ENCODE measurements at places on chromosomes 3 and 15.

DNA sequence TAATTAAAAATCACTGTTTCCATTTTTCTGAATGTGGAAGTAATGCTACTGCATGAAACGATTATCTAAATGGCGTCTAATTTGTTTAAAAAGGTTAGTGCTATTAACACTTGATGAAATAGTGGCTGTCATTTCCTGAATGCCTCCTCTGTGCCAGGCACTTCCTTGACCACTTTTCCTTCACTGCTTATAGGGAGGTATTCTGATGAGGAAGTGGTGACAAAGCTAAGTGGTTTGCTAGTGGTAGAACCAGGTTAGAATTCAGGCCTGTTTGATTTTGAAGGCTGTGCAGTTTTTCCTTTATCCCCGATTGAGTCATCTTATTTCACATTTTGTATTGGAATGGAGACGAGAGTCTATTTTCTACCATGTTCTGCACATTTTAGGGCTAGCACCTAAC lies 119.0 kb downstream of the USP13 start:
- DNase-seq: no peak

- DNase-seq: no peak
These were observed 2.8 kb downstream of the NR2E3 start for GRCh38 chr15:71812966-71813722.

DNA sequence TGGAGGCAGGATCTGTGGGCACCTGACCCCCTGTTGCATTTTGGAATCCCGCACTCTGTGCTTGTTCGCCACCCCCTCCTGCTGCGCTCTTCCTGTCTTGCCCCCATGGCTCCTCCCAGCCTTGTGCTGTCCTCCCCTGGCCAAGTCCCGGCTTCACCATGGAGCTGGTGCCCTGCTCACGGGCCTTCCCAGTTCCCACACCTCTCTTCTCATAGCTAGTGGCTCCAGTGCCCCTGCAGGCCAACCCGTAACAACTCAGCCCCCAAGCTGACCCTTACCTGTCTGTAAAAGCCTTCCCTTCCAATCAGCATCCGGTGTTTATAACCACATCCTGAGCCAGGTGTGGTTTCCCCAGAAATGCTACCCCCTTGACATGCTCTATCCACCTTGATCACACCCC lies 407.7 kb upstream of the C2CD4B start:
- DNase-seq: no peak

GRCh38 chr15:70308011-70308734 lies 210.5 kb upstream of the TLE3 start:
- no peak for DNase-seq

- DNase-seq: no peak
These were observed 252.5 kb upstream of the TGFBR2 start for GRCh38 chr3:30353711-30354467.
